ENCODE measurements at places on chromosomes 3 and 15.

GRCh38 chr3:46926447-46926846 is 48.9 kb downstream of the PTH1R start:
- no peaks in the 10 kb centered on the region for H3K27me3 ChIP-seq
- peak overlapping the region; percentile 77 for H3K27ac ChIP-seq
- peaks cover 12% of the 10 kb centered on the region for H3K4me1 ChIP-seq

DNA sequence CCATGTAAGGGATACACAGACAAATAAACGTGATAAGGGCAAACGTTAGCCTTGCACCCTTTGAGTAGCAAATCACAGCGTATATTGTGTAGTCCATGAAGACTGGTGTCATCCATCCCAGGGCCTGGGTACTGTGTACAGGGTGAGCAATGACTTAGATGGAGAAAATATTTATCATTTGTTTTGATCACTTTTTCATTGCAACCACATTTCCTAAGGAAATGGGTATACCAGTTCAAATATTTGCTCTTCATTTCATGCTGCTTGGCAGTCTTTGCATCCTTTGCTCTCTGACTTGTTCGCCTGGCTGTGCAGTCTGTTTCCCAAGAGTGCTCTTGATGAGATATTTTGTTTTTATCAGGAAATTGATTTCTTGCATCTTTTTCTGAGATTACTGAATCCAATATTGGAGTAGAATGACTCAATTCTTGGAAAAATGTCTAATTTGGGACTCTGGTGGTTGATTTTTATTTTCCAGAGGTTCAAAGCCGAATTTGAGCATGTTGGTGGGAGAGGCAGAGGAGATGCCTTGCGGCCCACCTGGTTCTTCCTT is 424.6 kb upstream of the SEMA6D start:
- no peaks in the 10 kb centered on the region for H3K27me3 ChIP-seq
- no peak overlapping the region for H3K27ac ChIP-seq
- H3K36me3 ChIP-seq = no peaks in the 10 kb centered on the region

DNA sequence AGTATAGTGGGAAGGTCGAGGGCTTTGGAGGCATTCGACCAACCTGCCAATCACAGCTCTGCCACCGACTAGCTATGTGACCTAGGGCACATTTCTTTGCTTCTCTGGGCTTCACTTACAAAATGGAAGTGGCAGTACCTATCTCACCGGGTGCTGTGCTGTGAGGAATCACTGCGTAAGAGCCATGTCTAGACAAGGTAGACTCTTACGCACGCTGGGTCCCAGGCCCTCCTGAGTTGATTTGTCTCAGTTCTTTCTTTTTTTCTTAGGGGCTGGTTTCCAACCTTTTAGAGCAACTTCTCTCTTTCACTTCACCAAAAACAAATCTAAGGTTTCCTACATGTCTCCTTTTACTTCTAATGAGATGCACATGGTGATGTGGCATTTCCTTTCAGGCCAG is 18.8 kb downstream of the CA12 start:
- no peaks in the 10 kb centered on the region for H3K36me3 ChIP-seq
- H3K27ac ChIP-seq = no peak overlapping the region
- H3K27me3 ChIP-seq = no peaks in the 10 kb centered on the region
- peaks cover 5% of the 10 kb centered on the region for H3K4me1 ChIP-seq
- no peak overlapping the region for H3K4me3 ChIP-seq

- no peak overlapping the region for H3K4me3 ChIP-seq
- no peak for DNase-seq
- no peak overlapping the region for H3K27ac ChIP-seq
- no peaks in the 10 kb centered on the region for H3K27me3 ChIP-seq
Measured at GRCh38 chr15:36465304-36465703, 114.1 kb upstream of the CDIN1 start.

DNA sequence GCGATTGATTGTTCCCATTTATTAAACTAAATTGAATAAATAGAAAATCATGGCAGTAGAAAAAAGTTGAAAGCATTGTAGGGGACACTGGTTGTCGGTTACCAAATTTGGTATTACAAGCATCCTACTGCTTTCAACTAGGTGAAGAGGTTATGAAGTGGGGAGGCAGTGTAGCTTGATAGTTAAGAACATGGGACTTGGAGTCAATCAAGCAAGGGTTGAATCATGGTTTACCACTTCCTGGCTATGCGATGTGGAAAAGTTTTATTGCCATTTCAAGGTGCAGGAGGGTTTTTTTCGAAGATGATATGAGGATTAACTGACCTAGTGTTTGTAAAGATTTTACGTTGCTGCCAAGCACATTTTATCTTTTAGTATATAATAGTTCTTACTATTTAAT is 318.2 kb upstream of the KCNH8 start:
- H3K27ac ChIP-seq = no peak overlapping the region
- DNase-seq = no peak
- H3K4me1 ChIP-seq = no peaks in the 10 kb centered on the region
- H3K27me3 ChIP-seq = no peaks in the 10 kb centered on the region

GRCh38 chr3:101823525-101823924 is 25.8 kb upstream of the NFKBIZ start:
- H3K36me3 ChIP-seq = peaks cover 2% of the 10 kb centered on the region
- no peak for DNase-seq
- H3K27me3 ChIP-seq = no peaks in the 10 kb centered on the region
- no peak overlapping the region for H3K27ac ChIP-seq
- H3K4me1 ChIP-seq = no peaks in the 10 kb centered on the region

Data from fibroblast of lung (primary cell).